Activated T-helper 9 cell treated with anti-CD3 and anti-CD28 coated beads, Interleukin-2, amount 50 U/mL, for 16 hours (primary cell): ENCODE measurements at places on chromosomes 5 and 9.

DNA sequence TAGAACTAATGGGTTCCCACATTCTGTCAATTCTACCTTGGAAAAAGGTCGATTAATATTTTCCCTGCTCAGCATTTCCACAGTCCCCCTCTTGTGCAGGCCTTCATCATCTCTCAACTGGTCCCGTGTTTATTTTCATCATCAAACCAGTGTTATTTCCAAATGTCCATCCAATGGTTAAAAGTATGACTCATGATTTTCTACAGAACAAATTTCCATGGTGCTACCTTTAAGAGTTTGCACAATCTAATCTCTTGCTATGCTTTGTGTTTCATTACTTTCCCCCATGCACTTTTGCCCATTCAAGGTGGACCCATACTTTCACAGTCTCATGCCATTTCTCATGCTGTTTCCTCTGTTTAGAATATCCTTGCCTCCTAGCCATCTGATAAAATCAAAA is 143.7 kb downstream of the CCDC192 start:
- no peak for DNase-seq

- DNase-seq = no peak
Observed at GRCh38 chr5:142740474-142741242, 29.5 kb upstream of the ARHGAP26 start.

DNA sequence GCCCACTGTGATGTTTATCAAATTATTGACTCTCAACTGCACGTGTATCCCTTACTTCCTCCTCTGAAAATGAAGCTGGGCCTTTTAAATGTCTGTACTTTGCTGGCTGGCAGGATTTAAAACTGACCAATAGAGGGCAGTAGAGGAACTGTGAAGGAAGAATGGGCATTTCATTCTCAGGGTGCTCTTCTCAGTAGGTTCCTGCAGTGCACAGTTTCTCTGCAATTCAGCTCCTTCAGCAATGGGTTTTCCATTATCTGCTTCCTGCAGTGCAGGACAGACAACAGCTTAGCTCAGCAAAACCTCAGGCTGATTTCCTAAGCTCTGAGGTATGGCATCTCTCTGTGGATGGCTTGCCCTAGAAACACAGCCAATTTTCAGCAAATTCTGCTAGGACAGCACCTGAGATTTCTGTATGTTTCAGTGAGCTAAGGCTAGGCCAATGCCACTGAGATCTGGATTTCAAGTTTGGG is 298.4 kb upstream of the PRDM9 start:
- no peak for DNase-seq

- no peak for DNase-seq
Observed at GRCh38 chr5:32520972-32521371, 64.4 kb upstream of the SUB1 start.

DNA sequence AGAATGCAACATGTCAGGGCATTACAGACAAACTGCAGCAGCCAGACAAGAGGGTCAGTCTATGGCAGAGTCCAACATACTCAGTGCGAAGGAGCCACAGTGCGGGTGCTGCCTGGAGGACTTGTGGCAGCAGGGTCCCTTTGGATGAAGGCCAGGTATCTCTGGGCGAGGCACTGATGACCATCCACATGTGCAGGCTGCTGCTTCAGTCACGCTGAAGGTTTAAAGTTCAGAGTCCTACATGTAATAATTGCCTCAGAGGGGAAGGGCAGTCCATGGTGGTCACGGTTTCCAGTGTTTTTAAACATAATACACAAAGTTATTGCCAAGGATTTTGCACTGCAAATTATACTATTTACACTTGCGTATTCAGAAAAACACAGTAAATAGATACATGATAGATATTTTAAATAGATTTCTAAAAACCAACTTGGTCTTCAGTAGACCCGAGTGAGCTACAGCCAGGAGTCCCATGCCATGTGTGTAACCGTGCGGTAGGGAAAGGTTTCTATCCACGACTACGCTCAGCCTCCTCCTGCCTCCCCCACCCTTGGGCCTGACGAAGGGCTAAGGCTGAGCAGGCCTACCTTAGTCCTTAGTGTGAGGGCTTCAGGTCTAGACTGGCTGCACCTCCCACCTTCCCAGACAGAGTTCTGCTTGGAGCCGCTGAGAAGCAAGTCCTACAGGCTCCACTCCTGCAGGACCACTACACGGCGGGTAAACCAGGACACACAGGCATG is 76.2 kb downstream of the GPR21 start:
- no peak for DNase-seq

GRCh38 chr5:172743112-172743959 is 27.7 kb downstream of the DUSP1 start:
- no peak for DNase-seq

- DNase-seq = no peak
Observed at GRCh38 chr5:95649842-95650620, 3.5 kb downstream of the RFESD start.

DNA sequence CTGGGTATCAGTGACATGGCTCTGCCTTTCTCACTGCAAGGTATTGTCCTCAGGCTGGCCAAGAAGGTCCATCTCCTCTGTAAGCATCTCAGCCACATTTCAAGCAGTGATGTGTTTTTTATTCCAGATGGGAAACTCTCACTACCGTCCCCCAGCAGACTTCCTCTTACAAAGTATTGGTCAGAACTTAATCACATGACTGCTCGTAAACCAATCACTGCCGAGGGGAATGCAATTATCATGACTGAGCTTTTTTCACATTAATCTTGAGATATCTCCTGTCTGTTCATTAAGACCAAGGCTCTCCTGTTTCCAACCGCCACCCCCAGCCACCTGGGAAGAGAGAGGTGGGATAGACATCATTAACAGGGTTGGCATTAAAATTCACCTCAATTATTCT is 76.4 kb downstream of the BNC2 start:
- DNase-seq = no peak

DNA sequence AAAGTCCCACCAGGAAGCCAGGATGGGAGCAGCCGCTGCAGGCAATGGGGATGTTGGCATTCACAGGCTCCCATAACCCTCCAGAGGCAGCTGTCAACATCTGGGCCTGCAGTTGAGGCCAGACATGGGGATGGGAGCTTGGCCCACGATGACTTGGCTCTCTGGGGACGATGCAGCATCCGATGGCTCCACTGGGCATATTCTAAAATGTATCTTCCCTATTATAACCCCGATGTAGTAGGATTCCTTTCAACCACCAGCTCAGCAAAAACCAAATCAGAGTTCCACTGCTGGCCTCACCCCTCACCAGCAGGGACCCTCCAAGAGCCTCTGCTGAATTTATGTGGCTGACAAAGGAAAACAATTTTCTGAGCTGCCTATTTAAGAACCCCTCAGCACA is 7.1 kb downstream of the SPRY4 start:
- no peak for DNase-seq

DNA sequence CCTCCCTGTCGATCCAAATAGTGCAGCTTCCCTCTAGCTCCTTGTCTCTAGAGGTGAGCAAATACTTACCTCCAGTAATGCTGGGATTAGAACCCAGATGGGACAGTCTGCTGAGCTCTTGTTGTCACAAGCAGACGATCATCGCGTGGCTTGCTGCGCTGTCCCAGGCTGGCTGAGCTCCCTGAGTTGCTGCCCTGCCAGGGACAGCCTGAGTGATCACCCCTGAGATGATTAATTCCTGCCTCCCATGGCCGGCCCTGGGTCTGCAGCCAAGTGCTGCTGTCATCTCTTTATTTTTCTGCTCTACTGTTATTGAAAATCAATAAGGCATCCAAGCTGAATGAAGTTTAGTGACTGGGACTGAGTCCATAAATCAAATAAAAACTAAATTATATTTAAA is 94.0 kb upstream of the ALDH1B1 start:
- no peak for DNase-seq

DNA sequence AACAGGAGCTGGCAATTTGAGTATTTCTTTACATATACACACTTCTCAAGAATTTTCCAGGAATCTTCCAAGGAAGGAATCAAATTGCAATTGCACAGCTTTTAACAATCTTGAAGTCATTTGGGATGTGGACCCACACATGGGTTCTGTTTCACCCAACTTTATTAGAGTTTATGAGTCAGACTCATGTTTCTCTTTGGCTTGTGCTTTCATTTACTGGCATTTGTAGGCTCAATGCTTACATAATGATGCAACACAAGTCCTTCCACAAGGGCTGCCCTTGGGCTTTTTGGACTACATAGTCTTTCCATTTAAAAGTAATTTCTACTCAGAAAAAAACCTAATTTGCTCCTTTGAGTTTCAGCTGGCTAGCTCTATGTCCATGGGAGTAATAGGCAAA is 4.6 kb upstream of the CDC37L1 start:
- no peak for DNase-seq

DNA sequence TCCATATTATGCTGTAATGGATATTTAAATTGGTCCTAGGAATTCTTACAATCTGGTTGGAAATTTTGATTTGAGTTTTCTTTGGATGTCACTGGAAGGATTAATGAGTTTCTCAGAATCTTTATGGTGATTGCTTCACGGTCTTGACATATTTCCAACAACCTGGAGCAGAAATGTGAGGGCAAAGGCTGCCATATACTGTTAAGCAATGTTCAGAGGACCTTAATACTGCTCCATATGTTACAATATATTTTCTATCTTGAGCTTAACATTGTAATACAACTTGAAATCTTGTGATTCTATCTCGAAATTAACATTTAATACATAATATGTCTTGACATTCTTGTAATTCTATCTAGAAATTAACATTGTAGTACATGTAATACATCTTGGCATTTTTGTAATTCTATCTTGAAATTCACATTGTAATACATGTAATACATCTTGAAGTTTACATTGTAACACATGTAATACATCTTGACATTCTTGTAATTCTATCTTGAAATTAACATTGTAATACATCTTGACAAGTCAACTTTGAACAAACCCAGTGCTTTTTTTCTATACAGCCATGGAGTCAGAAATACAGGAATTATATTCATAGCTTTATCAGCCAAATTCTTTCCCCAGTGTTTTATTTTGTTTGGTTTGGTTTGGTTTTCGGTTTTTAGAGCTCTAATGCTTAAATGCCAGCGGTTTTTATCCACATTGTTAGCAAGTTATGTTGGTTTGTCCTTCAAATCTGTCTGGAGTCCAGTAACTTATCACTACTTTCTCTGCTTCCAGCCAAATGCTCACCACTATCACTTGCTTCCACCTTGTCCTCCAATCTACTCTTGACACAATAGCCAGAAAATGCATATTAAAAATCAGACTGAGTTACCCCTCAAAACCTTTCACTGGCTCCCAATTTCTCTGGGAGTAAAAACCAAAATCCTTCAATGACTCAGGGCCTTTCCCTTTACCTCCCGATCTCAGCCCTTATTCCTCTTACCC is 3.0 kb upstream of the TUT7 start:
- DNase-seq = no peak

DNA sequence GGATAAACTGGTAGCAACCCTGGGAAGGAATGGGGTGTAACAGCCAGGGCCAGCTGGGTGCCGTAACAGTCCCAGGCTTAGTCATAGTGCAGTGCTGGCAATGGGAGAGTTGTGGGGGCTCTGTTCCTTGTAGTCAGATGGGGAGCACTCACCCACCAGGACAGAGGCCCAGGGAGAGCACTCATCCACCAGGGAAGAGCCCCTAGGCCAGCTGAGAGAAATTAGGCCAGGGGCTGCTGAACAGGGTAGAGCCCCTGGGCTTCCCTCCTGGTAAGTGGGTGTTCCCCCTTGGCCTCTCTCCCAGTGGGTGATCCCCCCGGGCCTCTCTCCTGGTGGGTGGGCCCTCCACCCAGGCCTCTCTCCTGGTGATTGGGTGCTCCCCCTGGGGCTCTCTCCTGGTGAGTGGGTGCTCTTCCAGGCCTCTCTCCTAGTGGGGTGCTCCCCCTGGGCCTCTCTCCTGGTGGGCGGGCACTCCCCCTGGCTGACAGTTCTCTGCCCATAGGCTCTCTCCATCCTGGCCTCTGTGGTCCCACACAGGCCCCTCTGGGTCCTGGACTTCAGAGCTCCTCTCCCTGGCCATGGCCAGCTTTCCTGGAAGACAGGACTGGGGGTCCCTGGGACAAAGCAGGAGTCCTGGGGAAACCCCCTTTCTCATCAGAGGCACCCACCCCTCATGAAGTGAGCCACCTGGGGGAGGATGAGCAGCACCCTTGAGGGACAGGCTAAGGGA is 13.4 kb downstream of the FGD3 start:
- DNase-seq = no peak

GRCh38 chr5:112697322-112697721 is 40.4 kb upstream of the APC start:
- no peak for DNase-seq

DNA sequence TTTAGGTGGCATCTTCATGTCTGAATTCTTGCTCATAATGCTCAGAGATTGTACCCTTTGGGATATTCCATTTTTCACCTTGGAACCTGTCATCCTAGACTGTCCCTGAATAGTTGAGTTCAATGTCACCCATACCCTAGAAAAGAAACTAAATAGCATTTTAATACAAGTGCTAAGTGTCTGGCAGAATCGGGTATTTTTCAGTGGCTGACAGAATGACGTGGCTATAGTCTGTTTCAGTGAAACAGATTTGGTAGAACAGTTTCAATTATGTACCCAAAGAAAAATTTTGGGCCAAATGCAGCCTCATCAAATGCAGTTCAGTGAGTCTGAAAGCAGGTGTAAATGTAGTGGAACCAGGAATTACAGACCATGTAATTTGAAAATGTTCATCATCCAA is 1041.2 kb downstream of the DTWD2 start:
- no peak for DNase-seq

DNA sequence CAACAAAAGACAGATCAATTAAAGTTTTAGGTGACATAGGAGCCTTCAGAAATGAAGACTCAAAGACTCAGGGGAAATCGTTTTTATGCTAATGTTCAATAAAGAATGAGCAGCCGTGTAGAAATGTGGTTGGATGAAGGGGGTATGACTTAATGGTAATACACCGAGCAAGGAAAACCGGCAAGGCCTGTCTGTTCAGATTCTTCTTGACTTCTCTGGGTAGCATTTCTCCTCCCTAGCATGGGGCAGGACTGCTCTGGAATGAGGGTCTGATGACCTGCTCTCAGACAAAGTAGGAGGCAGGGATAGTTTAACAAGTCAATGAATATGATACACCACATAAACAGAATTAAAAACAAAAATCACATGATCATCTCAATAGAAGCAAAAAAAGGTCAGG is 487.4 kb downstream of the ZNF608 start:
- DNase-seq = no peak

- DNase-seq = no peak
Observed at GRCh38 chr5:38527475-38527874, 29.0 kb downstream of the LIFR start.
